NCI-H1436 treated with DMSO at 0.1 percent for 48 hours (cell line): ENCODE measurements at places on chromosomes 7 and 10.

DNA sequence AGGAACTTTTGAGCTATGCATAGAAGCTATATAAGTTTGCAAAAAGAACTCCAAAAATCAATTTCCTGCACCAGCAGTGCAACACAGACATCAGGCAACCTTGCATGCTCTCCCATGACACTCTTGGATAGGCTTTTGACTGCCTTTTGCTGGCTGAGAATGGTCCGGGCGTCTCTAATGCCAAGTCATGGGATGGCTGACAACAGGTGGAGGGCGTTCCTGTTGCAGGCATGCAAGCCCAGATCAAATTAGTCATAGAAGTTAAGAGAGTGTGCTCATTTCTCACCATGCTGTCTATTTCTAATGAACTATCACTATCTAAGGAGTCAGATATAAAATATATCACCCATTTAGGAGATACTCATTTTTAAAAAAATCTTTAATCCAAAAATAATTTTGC is 8.4 kb downstream of the PLCE1 start:
- no peak for DNase-seq

DNA sequence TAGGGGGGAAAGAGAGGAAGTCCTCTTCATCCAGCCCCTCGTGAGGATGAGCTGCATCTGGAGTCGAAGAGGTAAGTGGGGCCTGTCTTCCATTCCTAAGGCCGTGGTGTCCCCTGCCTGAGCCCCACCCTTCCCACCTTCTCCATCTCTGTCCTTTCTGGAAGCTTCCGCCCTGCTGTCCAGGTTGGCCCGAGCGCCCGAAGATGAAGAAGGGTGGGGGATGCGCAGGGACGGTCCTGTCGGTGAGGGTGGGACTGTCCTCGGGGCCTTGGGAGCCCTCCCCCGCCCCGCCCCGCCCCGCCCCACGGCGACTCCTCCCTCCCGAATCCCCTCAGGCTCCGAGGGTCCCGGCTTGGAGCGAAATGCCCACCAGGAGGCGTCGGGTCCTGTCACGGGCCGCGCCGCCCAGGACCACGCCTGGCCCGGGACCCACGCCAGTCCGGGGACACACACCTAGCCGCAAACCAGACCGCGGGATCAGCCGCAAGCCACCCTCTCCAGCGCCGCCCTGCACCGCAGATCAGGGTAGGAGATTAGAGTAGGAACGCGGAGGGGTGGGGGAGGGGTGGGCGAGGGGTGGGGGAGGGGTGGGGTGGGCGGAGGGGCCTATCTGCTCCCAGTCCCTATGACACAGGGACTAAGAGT is 15.3 kb downstream of the GPRIN2 start:
- no peak for DNase-seq

GRCh38 chr10:68086011-68086410 is 10.9 kb upstream of the HERC4 start:
- DNase-seq = no peak

GRCh38 chr7:106041140-106041717 is 70.9 kb downstream of the SYPL1 start:
- DNase-seq = no peak

GRCh38 chr7:45469103-45469502 is 105.1 kb upstream of the ADCY1 start:
- no peak for DNase-seq

DNA sequence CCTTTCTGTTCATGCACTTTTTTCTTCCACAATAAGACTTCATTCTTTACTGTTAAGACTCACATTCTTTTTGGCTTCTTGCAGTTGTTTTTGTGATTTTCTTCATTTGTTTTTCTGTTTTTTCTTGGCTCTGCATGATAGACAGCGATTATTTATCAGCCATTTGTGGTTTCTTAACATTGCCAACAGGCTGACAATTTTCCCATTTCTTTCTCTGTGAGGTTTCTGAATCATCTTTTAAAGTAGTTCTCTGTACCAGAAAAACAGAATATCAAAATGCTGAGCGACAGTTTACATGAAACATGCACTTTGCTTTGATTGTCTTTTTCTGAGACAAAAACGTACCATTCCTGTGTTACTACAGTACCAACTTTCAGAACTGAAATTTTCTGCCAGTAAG is 334.2 kb upstream of the MAGI2 start:
- no peak for DNase-seq

GRCh38 chr7:130180571-130181262 is 24.5 kb downstream of the TMEM209 start:
- DNase-seq = no peak

DNA sequence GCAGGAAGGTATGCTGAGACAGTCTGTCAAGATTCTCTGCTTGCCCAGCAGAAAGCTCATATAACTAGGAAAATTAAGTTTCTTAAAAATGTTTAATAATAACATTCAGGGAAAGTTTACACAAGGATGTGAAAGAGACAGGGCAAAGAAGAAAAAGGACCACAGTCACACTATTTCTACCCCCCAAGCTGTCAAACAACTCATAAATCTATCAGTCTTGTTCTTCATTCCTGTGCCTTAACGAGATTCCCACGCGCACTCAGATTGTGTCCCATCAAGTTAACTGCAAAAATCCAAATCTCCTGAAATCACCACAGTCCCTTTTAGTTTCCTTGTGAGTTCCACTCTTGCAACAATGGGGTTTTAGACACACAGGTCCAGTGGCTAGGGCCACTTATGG is 14.9 kb downstream of the CUL2 start:
- DNase-seq = no peak

DNA sequence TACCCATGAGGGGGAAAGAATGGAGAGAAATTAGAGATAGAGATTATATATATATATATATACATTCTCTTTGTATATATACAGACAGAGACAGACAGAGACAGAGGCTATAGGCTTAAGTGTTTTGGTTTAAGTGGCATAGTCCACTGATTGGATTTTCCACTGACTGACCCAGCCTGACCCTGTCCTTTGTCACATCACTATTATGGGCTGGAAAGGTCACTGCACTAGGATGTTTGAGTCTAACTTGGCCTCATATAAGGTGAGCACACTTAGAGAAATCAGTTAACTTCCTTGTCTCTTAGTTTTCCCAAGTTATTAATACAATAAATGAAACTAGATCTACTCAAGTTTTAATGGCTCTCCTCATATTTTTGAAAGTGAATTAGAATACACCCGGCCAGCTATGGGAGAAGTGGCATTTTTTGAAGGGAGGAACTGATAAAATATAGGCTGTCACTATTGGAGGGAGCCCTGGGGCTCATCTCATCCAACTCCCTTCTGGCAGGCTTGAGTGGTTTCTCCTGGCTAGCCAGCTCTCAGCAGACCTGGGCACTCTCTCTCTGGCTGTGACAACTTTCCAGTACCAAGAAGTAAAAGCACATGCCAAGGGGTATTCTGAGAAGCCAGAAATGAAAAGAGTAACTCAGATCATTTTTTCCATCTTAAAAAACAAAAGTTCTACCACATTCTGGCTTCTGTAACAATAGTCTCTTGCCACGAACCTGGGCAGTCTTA is 455.6 kb upstream of the ANKRD30A start:
- DNase-seq = no peak

DNA sequence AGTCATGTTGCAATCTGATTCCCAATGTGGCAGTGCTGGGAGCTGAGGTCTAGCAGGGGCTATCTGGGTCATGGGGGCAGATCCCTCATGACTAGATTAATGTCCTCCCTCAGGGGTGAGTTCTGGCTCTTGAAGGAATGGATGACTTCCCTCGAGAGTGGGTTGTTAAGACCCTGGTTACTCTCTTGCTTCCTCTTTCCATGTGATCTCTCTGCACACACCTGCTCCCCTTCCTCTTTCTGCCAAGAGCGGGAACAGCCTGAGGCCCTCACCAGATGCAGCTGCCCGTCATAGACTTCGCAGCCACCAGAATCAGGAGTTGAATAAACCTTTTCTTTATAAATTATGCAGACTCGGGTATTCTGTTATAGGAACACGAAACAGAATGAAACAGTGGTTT is 37.8 kb downstream of the SFMBT2 start:
- DNase-seq = no peak

- DNase-seq = no peak
Measured at GRCh38 chr10:82462910-82463551, 588.0 kb downstream of the NRG3 start.

DNA sequence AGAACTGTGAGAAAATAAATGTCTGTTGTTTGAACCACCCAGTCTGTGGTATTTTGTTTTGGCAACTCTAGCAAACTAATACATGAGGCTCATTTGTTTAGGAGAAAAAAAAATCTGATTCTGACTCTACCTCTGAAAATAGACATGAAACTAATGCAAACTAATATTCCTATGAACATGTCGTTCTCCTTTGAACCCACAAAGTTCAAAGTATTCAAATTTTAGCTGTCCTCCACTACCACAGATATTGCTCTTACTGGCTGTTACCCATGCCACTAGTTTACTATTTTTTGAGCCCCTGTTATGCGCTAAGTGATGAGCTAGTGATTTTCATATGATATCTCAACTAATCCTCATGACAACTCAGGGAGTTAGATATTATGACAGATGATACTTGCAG is 58.8 kb upstream of the ZNF804B start:
- no peak for DNase-seq

- no peak for DNase-seq
Measured at GRCh38 chr10:81019029-81019890, 481.6 kb downstream of the SH2D4B start.

DNA sequence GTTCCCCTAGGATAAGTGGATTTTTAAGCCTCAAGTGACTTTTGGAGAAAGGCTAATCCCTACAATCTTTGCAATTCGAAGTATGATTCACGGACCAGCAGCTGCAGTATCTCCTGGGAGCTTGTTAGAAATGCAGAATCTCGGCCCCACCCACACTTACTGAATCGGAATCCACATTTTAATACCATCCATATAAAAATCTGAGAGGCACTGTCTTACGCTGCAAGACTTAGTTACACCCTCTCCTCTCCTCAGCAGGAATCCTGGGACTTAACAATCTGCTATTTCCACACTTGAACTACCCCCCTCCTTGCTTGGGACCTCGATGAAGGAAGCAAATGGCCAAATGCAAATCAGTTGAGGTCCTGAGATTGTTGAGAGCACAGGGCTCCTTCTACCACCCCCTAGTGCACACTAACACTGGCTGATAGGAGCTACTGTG is 21.0 kb downstream of the ITPRIP start:
- DNase-seq = no peak

- no peak for DNase-seq
Measured at GRCh38 chr10:4943821-4944220, 19.4 kb upstream of the AKR1C1 start.

- no peak for DNase-seq
Measured at GRCh38 chr10:89327803-89328441, at the start of gene IFIT3. Gene IFIT3 (plus strand): TSS chr10:89327997. CDS start chr10:89328074, 77 bp downstream.

- DNase-seq = no peak
Measured at GRCh38 chr10:7520507-7521485, 110.0 kb upstream of the SFMBT2 start.

DNA sequence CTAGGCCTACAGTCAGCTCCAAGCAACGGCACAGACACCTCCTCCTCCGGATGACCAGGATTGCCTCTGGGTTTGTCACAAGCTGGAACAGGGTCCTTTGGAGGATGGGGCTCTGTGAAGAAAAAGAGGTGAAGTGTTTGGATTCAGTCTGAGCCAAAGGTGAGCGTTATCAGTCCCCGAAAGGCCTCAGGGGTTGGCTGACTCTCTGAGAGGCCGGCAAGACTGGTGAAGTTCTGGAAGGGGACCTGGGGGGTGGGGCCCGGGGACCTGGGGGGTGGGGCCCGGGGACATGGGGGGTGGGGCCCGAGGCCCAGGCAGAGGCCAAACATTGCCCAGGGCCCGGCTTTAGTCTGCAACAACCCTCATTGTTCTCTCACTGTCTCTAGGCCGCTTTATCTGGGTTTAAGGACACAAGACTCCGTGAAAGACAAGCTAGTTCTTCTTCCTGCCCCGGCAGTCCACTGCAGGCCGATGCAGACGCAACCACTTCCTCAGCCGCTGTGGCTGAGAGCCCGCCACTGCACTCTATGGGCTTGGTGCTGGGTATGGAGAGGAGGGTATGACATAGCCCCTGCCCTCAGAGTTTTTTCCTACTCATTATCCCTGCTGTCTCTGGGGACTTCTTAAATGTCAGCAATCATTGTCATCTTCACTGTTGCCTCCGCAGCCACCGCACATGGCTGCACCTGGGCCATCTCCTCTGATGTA is 27.4 kb upstream of the PSAP start:
- peak; percentile 56 for DNase-seq

- DNase-seq = no peak
Measured at GRCh38 chr7:150992833-150993302, 2.1 kb downstream of the NOS3 start.

DNA sequence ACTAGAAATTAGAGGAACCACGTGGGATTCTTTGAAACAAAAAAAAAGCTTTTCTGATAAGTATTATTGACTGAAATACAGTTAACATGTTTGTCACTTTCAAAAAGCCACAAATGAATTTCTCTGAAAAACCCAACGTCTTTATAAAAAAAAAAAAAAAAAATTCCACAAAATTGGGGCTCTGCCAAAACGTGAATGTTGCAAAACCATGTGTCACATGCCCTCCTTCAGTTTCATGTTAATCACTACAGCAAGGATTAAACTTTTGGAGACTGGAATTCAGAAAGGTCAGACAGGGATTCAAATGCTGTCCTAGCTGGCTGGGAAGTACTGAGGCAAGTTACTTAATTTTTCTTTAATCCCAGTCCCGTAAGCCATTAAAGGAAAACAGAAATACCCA is 278.0 kb upstream of the KLF14 start:
- no peak for DNase-seq

DNA sequence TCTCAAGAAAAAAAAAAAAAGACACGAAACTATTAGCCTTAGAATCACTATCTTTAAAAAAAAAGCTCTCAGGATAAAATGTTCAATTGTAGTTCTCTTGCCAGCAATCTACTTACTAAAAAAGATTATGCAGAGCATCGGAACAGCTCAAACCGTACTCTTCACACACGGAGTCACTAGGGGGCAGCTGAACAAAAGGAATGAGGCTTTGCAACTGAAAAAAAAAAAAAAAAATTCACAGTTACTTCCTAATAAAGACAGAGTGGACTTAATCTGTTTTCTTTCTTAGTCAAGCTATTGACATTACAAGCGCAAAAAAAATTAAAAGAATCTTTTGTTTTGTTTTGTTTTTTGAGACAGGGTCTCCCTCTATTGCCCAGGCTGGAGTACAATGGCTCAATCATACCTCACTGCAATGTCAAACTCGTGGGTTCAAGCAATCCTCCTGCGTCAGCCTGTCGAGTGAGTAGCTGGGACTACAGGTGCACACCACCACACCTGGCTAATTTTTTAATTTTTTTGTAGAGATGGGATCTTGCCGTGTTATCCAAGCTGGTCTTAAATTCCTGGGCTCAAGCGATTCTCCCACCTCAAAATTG is 11.5 kb downstream of the PMS2 start:
- DNase-seq = no peak

GRCh38 chr10:113753020-113753692 is 1.7 kb downstream of the PLEKHS1 start:
- no peak for DNase-seq

GRCh38 chr10:103145860-103146466 is 47.1 kb downstream of the NT5C2 start:
- no peak for DNase-seq

GRCh38 chr7:151592868-151593486 is 73.3 kb upstream of the RHEB start:
- no peak for DNase-seq

GRCh38 chr7:32221736-32222135 is 151.5 kb upstream of the PDE1C start:
- no peak for DNase-seq

GRCh38 chr7:83983606-83984005 is 211.0 kb downstream of the SEMA3A start:
- no peak for DNase-seq

- DNase-seq = no peak
Measured at GRCh38 chr7:47147213-47147631, 434.7 kb downstream of the TNS3 start.
